Fibroblast of skin of scalp (primary cell): ENCODE measurements at places on chromosomes 13 and 19.

DNA sequence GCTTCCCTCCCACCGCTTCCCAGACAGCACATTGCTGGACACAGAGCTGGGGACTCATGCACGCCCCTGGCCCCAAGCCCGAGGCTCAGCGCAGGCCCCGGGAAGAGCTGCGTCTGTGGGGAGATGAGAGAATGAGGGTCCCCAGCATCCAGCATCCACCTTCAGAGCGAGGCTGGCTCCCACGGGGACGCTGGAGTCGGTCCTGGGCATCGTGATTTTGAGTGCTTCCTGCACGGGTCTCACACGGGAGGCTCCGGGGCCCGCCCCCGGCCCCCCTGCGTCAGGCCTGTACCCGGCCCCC, 4.7 kb downstream of the NCLN start:
- no peak for DNase-seq

DNA sequence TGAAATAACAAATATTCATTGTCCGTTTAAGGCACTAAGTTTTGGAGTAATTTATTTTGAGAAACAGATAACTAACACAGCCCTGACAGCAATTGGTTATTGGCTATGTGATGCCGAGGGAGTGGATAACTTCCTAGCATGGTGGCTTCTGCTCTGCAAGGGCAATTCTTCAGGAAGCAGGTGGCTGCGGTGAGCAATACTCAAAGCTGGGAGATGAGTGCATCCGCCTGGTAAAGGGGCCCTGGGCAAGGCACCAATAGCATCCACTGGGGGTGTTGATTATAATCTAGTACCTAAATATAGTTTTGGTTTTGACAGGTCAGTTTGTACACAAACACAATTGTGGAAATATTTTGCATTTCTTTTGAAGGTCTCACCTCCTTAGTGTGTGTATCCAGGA, 41.0 kb downstream of the CCDC70 start:
- no peak for DNase-seq

- DNase-seq, result no peak
Measured at GRCh38 chr19:29964171-29964570, 22.1 kb downstream of the URI1 start.

DNA sequence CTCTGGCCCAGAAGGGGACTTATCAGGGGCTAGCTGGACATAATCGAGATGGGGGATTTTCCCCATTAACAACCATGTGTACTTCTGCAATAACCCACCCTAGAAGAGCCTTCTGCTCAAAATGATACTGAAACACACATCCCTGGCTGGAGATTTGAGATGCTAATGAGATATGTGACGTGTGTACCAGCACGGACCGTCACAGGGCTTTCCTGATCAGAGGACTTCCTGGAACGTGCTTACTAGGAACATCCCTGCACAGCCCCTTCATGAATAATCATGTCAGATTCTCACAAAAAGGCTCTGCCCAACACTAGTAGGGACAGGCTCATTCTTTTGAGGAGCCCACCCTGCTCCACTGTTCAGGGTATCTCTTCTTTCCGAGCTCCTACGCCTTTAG, 6.5 kb upstream of the ERVV-1 start:
- DNase-seq, result no peak

DNA sequence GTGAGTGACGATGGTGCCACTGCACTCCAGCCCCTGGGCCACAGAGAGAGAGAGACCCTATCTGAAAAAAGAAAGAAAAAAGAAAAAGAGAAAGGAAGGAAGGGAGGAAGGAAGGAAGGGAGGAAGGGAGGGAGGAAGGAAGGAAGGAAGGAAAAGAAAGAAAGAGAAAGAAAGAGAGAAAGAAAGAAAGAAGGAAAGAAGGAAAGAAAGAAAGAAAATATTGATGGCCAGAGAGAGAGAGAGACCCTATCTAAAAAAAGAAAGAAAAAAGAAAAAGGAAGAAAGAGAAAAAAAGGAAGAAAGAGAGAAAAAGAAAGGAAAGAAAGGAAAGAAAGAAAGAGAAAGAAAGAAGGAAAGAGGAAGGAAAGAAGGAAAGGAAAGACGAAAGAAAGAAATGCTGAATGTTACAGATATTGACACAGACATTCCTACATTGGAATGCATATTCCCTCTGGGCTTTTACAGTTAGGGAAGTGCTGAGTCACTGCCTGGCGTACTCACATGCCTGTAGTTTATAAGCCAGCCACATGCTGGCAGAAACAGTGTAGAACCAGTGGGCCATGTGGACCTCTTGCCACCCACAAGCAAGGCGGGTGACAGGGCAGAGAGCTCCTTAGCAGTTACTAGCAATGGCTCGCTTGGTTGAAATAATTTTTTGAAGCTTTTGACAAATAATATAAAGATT, 34.6 kb upstream of the SLC46A3 start:
- DNase-seq, result peak; percentile 98

- DNase-seq, result peak; percentile 9
Measured at GRCh38 chr19:33241530-33242101, 16.0 kb upstream of the SLC7A10 start.

GRCh38 chr13:57946361-57946760, 314.8 kb downstream of the PCDH17 start:
- no peak for DNase-seq

- no peak for DNase-seq
Measured at GRCh38 chr13:38914070-38914469, 76.6 kb downstream of the STOML3 start.
